ENCODE measurements at places on chromosomes 2 and 18.

DNA sequence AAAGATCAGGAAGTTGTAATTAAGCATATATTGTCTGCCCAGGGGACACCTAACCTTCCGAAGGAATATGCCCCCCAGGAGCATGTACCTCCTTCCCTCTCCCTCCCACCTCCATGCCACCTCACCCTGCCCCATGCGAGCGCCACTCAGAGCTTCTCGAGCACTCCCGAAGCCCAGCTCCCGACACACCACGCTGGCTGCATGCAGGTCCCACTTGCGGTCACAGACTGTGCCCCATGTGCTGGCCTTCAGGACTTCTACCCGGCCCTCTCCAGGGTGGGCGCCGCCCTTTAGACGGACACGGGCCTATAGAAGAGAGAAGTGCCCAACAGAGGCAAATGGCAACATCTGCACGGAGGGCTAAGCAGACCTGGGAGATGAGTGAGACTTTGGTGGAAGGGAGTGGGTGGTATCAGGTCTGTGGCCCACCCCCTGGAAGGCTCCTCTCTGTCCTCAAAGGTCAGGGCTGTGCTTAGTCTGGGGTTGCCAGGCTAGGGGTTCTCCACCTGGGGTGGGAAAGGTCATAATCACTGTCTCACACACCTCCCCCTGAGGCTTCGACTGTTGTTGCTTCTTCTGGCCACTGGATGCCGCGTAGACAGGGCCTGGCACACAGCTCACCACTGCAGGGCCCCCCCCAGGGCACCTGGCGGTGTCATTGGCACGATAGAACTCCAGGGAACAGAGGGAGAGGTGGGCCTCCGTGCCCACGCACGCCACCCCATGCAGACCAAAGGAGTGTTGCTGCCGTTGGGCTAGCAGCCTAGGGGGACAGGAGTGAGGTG, 6.6 kb downstream of the HTRA2 start:
- no peak for DNase-seq

- no peak for DNase-seq
Observed at GRCh38 chr2:176553685-176554100, 284.5 kb downstream of the MTX2 start.

- no peak for DNase-seq
Observed at GRCh38 chr18:63070767-63071502, 248.6 kb downstream of the BCL2 start.

DNA sequence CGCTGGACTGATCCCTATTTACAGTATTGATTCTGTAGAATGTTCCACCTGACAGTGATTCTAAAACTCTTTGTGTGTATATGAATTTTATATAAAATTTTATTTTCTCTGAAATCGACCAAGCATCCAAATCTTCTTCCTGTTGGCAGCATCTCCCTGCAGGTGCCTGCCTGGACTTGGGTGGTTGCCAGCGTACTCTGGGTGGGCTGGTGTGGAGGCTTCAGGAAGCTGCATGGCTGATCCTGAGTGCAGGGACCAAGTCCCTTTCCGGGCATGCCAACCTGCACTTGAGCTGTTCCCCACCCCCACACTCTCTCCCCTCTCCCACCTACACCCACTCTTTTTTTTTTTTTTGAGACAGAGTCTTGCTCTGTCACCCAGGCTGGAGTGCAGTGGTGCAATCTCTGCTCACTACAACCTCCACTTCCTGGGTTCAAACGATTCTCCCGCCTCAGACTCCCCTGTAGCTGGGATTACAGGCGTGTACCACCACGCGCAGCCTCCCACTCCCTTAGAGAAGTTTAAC, 53.2 kb upstream of the ALKAL2 start:
- DNase-seq = no peak

DNA sequence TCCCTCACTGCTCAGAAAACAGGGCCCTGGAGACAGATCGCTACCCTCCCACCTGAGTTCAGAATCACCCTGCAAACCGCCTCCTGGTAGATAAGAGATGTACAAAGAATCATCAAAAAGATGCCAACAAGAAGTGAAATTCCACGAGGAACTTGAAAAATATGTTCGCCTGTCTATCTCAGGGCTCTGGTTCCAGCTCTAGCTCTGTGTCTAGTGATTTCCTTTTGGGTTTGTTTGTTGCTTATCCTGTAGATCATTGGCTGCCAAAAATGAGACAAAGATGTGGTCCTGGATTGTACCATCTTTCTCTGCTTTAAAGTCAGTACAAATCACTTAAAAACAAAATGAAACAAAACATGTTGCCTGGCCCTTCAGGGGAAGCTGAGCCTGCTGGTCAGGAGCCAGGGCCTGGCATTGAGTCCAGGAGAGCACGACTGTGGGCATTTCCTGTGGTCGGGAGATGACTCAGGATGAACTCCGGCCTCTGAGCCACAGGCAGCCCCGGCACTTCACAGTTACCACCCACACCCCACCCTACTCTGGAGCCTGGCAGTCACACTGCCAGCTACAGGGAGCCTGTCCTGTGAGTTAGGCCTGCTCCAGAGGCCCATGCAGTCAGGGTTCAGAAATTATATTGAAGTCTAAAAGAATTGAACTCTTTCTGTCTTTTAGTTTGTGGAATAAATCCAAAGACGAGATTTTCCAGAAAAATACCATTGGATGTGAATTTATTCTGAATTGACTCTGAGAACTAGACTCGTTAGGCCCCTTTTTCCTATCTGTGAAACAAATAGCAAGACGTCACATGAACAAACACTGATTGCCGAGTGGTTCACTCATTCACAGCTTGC, 8.0 kb upstream of the ITGB6 start:
- DNase-seq = no peak

GRCh38 chr2:141589314-141589713, 541.5 kb downstream of the LRP1B start:
- DNase-seq = no peak

GRCh38 chr2:31333527-31334183, 80.9 kb downstream of the XDH start:
- peak; percentile 69 for DNase-seq

GRCh38 chr2:237875256-237876060, 16.0 kb downstream of the RAMP1 start:
- DNase-seq = no peak
